Right lobe of liver (tissue), 6 donors: ENCODE measurements at places on chromosomes 2 and 18. TPM values are rescaled to one million over a fixed set of nuclear protein-coding genes. Genes with fewer than 3 reads are reported as not detected.

- no peak overlapping the region for H3K4me3 ChIP-seq
- H3K36me3 ChIP-seq: no peaks in the 10 kb centered on the region
- no peaks in the 10 kb centered on the region for H3K27me3 ChIP-seq
- H3K4me1 ChIP-seq: no peaks in the 10 kb centered on the region
- no peak overlapping the region for H3K27ac ChIP-seq
- no peak for DNase-seq
Measured at GRCh38 chr18:56377231-56377630, 261.2 kb downstream of the TXNL1 start.

- no peak overlapping the region for H3K27ac ChIP-seq
- no peaks in the 10 kb centered on the region for H3K27me3 ChIP-seq
- no peak overlapping the region for H3K4me3 ChIP-seq
- H3K4me1 ChIP-seq: no peaks in the 10 kb centered on the region
Measured at GRCh38 chr2:158600155-158600802, 143.5 kb downstream of the PKP4 start.

DNA sequence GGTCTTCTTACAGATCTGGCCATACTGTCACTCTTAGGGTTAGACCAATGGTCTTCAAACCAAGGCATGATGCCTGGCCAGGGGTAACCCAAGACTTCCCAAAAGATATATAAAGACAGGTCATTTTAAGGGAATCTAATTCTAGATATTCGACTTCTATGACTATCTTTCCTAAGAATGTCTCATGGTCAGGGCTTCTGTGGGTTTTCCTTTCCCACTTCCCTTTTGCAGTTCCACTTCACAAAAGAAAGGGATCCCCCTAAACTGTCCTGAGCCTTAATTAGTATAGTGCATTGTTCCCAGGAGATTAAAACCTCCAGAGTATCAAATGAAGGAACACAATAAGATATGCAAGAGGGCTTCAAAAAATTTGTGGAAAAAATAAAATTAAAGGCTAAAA is 223.6 kb upstream of the SIX2 start:
- H3K4me1 ChIP-seq: no peaks in the 10 kb centered on the region
- no peak for DNase-seq
- no peak overlapping the region for H3K4me3 ChIP-seq
- no peaks in the 10 kb centered on the region for H3K27me3 ChIP-seq

DNA sequence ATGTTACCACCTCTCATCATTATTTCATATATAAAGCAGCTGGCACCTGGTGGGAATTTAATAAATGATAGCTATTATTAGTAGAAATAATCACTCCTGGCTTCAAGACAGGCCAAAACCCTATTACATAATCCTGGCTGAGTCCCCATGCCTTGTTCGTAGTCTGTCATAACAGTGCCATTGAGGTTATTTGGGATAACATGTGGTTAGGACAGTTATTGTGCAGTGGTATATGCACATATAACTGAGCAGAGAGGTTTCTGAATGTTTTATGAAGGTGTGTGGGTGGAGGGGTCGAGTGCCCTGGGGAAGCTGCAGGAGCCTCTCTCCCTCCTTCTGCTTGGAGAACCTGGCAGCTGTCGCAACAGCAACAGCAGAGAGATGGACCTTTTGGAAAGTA is 162.4 kb upstream of the NABP1 start:
- H3K27ac ChIP-seq: no peak overlapping the region
- DNase-seq: no peak
- no peak overlapping the region for H3K4me3 ChIP-seq
- H3K4me1 ChIP-seq: no peaks in the 10 kb centered on the region
- H3K36me3 ChIP-seq: no peaks in the 10 kb centered on the region

GRCh38 chr2:185998562-185999070 is 260.0 kb downstream of the FSIP2 start:
- no peak overlapping the region for H3K27ac ChIP-seq
- no peak overlapping the region for H3K4me3 ChIP-seq
- no peaks in the 10 kb centered on the region for H3K4me1 ChIP-seq
- no peaks in the 10 kb centered on the region for H3K36me3 ChIP-seq

GAL3ST2 gene
- total RNA-seq: not detected
